Right ventricle myocardium superior (tissue), 1 donor: ENCODE measurements at places on chromosomes 2 and 18.

DNA sequence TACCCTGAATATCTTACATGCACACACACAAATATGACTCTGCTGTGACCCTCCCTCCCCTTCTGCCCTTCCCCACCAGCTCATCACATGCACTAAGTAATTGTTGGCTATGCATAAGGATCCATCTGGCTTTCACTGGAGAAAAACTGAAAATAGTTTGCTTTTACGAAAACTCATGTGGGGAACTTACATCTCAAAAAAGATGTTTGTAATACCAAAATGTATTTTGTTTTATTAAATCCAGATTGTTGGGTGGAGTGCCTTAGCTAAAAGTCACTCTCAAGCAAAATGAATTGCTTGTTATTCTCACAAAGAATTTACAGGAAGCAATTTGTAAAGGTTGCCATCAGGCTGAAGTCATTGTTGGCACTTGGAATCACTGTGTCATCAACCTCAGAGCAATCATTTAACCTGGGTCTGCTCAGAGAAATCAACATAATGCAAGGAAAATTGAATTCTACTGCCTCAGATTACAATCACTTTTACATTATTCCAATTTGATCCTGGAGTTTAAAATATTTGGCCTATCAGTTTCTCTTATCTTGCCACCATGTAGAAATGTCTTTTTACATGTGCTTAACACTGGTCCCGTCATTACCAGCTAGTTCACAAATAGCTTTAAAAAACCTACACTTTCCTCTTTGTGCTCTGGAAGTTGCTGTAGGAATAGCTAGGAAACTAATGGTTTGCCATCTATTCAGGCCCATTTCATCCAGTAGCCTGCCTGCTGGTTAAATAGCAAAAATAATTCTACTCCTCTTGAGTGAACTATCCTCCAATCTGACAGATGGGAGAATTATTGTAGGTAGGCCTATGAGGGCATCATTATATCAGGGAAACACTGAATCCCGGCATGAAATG is 90.3 kb upstream of the TMEM17 start:
- no peak for DNase-seq

- no peak for DNase-seq
Observed at GRCh38 chr18:78679031-78679430, 300.6 kb upstream of the SALL3 start.

DNA sequence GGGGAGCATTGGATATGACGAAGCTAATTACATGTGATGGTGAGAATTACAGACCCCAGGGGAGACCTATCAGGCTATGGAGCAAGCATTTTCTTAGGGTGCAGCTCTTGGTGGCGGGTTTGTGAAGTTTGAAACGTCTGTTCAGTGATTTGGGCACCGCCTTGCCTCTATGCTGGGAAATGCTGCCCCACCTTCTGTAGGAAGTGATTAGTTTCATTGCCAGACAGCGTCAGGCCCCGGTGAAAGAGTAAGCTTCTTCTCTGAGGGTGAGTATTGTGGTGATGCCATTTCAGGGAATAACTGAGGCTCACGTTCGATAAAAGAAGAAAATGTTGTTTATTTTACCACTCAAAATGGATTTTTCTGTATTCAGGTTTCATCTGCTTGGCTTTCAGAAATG is 186.2 kb upstream of the CDH2 start:
- DNase-seq = no peak

DNA sequence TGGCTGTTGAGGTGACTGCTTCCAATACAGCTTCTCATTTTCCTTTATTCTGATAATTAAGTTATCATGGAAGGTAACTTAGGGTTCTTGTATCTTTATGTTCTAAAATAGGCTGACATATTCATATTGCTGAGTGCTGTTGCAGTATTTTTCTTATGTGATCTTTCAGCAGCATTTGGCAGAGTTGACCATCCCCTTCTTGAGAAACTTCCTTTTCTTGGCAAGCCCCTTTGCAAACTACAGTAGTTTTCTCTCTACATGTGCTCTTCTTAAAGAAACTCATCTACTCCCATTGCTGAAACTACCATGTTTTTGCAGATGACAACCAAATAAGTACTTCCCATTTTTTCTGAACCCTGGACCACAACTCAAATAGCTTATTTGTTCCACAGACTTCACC is 476.5 kb upstream of the TRIB2 start:
- no peak for DNase-seq

DNA sequence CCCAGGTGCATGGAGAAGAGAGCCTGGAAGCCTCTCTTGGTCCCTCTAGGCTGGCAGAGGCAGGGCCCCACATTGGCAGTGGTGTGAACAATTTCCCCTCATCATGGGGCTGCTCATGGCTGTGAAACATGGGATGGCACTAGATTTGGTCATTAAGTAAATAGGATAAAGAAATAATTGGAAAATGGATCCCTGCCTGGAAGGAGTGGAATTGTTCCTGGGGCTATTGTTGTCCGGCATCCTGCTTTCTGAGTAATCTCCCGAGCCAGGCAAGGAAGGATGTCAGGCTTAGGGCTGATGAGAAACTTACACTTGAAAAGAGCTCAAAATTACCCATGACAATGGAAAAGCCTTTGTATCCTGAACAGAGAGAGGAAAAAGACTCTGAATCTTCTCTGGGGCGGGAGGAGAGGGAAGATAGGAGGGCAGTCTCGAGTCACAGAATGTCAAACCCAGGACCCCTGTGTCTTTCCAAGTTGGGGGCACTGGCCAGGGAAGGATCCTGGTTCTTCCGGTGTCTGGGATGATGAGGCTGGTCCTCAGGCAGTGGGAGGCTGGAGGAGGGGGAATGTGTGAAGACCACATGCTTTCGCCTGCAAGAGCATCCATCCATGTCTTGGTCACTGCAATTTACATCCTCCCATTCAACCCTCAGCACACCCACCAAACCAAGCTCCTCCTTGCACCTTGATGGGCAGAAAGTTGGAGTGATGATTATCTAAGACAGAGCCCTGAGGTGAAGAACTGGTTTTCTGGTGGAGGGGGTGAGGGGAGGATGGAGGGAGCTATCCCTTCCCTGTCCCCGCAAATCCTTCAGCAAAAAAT is 27.1 kb upstream of the STEAP3 start:
- DNase-seq = no peak

GRCh38 chr18:70469916-70470315 is 181.1 kb downstream of the SOCS6 start:
- no peak for DNase-seq

DNA sequence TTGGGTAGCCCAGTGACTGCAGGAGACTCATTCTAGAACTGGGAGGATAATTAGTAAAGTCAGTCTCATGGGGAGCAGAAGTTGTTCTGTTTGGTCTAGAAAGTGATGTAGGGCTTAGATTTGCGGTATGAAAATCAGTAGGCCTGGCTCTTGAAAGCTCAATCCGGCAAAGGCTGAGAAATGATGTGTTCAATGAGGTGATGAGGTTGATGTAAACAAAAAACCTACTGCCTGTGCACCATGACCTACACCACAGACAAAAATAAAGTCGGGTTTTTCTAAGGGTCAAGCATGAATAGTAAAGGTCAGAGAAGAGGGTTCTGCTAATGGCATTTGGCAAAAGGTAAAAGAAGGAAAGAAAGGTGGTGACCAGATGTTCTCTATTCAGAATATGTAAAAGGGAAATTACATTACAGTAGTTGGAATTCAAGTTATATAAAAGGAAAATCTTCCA is 80.8 kb upstream of the COL5A2 start:
- no peak for DNase-seq

- no peak for DNase-seq
Observed at GRCh38 chr2:61172671-61173070, 10.7 kb downstream of the C2orf74 start.

DNA sequence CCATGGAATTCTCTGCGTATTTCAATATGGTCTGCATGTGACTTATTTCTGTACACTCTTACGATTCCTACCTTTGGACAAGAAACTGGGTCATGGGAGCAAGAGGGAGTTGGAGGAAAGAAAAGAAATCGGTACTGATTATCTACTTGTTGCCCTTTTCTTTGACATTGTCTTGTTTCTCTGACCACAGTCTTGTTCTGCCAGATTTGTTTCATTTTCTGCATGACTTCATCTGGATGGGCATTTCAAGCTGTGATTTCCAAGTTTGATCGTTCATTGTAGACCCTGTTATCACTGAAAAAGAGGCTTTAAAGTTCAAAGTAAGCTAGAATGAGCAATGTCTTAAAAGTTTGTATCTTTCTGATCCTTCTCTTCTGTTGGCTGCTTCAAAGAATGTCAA is 2186.3 kb upstream of the CELF4 start:
- DNase-seq = no peak

GRCh38 chr18:4586731-4587130 is 131.6 kb upstream of the DLGAP1 start:
- DNase-seq = no peak

- no peak for DNase-seq
Observed at GRCh38 chr2:74052732-74053710, 68.3 kb downstream of the TET3 start.

DNA sequence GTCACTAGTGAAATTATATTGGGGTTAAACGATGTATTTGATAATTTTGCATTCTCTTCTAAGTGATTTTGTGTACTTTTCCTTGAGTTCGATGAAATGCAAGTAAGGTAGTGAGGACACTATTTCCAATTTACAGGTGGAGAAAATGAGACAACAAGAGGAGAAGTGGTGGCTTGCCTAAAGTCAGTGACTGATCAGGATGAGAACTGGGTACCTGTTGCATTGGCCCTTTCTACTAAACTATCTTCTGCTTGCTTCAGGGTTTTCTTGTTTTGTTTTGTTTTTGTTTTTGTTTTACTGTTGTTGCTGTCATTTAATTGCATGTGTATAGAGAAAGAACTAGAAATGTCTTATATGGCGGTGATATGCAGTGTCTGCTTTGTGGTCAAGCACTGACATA is 31.4 kb upstream of the FBXO11 start:
- no peak for DNase-seq

- no peak for DNase-seq
Observed at GRCh38 chr2:145596416-145596815, 1076.5 kb upstream of the ZEB2 start.

DNA sequence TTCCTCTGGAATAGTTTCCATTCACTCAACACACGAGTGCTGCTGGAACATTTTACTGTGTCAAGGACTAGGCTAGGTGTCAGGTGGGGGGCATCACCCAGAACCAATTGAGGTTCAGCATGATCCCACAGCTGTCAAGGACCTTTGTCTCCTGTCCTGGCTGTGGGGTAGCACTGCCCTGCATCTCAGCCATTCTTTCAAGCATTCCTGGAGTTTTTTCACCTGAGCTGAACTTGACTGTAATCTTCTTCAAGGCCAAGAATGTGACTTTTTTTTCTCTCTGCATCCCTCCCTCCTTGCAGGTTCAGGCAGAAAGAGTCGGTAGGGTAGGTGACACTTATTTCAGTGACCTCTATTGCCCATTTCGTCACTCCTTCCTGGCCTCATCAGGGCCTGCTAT is 3.5 kb downstream of the MAPK4 start:
- no peak for DNase-seq

DNA sequence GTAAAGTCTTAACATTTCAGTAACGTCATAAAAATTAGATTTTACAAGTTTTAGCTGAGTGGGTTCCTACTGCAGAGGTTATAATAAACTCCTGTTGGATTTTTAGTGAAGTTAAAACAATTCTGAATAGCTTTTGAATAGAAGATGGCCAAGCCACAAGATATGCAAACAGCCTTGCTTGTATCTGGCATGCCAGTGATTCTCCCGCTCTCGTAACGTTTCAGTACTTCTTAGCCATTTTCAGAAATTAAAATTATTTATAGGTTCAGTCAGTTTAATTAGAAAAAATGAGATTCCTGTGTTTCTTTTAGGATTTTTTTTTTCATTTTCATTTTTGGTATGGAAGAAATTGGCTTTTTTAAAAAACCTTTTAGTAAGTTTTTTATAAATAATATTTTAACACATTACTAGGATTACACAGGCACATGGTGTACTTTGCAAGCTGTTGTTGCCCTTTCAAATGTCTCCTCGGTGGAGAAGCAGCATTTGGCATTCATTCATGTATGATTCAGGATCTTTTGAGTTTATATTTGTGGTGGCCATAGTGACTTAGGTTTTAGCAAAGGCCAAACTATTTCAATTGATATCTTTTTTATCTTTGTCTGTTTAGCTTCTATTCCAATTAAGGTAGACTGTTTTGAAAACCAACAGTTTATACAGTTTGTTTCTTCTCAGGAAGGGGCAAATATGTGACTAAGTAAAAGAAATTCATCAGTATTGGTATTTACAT is 30.6 kb upstream of the RND3 start:
- no peak for DNase-seq

DNA sequence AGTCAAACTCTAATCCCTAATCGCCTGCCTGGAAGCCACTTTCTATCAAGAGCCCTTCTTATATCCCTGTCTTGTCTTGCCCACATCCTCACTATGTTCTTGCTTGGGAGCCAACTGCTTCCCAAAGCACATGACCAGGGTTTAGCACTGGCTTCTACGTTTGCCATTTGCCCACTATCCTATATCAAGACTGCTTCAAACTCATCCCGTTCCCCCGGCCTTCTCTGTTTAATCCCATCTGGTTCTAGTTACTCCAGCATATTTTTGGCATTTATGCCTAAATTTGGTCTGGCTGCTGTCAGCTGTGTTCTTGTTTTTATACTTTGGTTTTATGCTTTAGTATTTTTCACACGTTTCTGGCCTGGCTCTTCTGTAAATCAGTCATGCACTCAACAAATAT is 40.2 kb downstream of the POLR1A start:
- no peak for DNase-seq

DNA sequence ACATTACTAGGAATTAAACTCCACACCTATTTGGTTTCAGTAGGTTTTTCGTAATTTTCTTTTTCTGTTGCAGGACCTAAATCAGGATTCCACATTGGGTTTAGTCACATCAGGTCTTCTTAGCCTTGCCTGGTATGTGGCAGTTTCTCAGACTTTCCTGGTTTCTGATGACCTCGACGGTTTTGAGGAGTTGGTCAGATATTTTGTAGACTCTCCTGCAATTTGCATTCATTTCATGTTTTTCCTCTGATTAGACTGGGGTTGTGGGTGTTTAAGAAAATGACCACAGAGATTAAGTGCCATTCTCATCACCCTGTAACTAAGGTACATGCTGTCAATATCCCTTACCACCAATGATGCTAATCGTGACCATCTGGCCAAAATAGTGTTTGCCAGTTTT is 97.3 kb upstream of the ST6GAL2 start:
- DNase-seq = no peak

DNA sequence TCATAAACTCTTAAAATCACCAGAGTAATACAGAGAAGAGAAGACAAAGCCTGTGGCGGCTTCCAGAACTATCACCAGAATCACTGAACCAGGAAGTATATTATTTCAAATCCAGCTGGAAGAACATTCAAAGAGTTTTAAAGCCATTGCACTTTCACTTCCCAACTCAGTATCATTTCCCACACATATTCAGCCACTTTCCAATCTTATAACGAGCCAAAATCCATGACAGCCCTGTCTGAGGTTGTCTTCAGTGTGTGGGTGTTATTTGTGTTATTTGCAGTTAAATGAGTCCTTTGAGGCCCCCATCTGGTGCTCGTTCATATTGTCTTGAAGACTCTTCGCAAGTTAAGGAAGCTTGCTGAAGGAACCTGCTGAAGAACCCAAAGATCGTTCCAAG is 559.9 kb downstream of the TSN start:
- DNase-seq = no peak

- no peak for DNase-seq
Observed at GRCh38 chr18:7737550-7737949, 170.4 kb downstream of the PTPRM start.
